ENCODE measurements at places on chromosomes 1 and 21. TPM values are rescaled to one million over a fixed set of nuclear protein-coding genes. Genes with fewer than 3 reads are reported as not detected.

DNA sequence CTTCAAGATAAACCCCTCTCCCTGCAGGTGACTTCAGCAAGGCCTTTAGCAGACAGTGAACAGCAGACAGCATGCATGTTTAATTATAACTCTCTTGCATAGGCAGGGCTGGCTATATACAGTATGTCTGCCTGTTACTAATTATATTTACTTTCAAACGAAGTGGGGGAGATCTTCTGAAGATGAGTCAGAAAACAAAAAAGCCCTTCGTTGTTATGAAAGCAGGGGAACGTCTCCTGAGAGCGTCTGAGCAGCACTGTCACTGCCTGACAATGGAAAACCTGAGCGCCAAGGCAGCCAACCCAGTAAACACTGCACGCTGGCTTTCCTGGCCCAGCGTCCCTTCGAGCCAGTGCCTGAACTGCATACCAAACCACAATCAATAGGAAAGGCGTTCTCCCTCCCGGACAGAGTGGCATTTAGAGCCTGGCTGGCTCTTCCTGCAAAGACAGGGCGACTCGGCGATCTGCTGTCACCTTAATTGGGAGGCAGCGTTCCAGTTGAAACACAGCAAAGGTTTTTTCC lies 54.1 kb downstream of the TOMM20 start:
- peak overlapping the region; percentile 97 for H3K27ac ChIP-seq
- no peaks in the 10 kb centered on the region for H3K27me3 ChIP-seq
- peaks cover 88% of the 10 kb centered on the region for H3K4me1 ChIP-seq
- no peak overlapping the region for H3K4me3 ChIP-seq
- H3K36me3 ChIP-seq = no peaks in the 10 kb centered on the region

DNA sequence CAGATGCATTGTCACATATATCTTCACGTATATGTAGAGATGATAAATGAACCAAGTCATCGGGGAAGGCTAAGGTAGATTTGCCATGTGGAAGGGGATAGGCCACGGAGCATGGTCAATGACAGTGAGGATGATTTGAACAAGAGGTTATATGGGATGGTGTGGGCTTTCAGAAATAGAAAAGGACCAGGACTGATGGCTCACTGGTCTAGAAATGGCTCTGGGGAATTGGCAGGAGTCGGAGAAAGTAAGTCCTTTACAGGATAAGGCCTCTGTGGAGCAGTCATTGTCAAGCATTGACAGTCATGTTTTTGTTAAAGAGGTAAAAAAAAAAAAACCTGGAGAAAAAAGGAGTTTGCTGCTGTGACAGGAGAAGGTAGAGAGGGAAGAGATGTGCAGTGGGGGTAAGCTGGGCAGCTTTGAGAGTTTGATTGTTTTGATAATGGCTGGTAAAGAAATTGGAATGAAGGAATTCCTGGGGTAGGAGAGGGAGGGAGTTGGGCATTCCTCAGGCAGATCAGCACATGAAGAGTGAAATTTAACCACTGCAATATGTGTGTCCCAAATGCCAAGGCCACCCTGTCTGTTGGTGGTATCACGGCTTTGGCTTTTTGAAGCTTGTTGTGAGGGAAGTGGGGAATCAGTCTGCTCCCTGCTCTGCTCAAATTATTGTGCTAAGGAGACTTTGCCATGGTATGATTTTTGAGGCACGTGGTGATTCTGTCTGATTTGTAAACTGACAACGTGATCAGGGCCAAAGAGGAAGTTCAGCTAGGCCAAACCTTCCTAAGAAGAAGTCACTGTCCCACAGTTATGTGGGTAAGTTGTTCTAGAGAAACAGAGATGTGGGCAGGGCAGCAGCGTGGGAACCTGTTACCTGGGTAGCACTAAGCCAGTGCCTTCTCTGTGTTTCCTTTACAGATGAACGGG lies 26.0 kb downstream of the MACF1 start:
- no peak for DNase-seq
- peaks cover 16% of the 10 kb centered on the region for H3K4me1 ChIP-seq
- H3K27ac ChIP-seq = no peak overlapping the region
- H3K36me3 ChIP-seq = peaks cover 3% of the 10 kb centered on the region

GRCh38 chr1:33630686-33631085 lies 158.2 kb downstream of the ZSCAN20 start:
- no peaks in the 10 kb centered on the region for H3K27me3 ChIP-seq
- H3K4me1 ChIP-seq = peaks cover 13% of the 10 kb centered on the region
- no peak for DNase-seq
- no peak overlapping the region for H3K4me3 ChIP-seq

DNA sequence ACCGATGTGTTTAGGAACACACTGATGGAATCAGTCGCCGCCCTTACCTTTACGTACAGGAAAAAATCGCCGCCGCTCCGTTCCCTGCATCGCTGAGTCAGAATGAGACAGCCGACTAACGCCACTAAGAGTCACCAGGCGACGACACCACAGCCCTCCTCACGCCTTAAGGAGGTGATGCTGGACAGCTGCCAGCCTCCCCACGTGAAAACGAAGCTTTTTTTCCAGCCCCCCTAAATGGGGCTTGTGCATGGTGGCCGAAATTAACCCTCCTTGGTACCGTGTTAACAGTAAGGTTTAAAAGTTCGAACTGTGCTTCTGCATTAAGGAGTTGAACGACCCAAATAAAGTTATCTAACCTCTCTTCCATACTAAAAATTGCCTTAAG lies 511 bp downstream of the DNTTIP2 start:
- H3K27me3 ChIP-seq = no peaks in the 10 kb centered on the region
- H3K4me1 ChIP-seq = peaks cover 32% of the 10 kb centered on the region
- H3K4me3 ChIP-seq = peak overlapping the region; percentile 78
- H3K36me3 ChIP-seq = peaks cover 14% of the 10 kb centered on the region
- peak overlapping the region; percentile 90 for H3K27ac ChIP-seq
- DNase-seq = peak; percentile 63

Gene CFHR5
- not detected for total RNA-seq

Gene TMED5
- 31.3 TPM for total RNA-seq

Gene SEMA4A
- total RNA-seq = 11.9 TPM

Gene WDR64
- not detected for total RNA-seq

Gene KCNE2
- total RNA-seq = not detected
